NCI-H2029 (cell line): ENCODE measurements at places on chromosomes 3 and 15.

DNA sequence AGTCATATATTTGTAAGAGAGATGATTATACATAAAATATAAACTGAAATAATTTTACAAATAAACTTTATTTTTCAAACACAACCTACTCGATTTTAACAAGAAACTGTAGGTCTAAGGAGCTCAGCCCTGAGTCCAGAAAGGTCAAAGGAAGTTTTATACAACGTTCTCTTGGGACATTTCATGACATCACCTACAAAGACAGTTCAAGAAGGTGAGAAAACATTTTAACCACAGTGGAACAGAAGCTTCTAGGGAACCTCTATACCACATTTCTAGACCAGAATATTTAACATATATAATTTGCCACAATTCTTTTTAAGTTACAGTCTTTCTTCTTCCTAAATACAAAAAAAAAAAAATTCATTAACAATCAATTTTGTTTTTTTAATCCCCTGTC lies 40.1 kb downstream of the CBLB start:
- no peak for DNase-seq

DNA sequence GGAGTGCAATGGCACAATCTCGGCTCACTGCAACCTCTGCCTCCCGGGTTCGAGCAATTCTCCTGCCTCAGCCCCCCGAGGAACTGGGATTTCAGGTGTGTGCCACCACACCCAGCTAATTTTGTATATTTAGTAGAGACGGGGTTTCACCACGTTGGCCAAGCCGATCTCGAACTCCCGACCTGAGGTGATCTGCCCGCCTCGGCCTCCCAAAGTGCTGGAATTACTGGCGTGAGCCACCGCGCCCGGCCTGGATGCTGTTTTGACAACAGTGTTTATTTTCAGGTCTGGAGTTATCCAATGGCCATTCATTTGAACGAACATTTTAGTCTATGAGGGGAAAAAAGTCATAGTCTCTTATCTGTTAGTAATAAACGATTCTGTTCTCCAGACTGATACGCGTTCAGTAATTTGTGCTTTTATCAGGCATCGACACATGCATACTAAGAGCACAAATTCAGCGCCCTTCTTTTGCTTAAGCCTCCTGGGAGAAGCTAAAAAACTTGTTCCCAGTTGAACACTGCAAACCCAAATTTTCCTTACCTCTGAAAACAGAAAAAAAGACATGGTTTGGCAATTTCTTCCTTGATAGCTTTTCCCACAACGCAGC lies 1.3 kb downstream of the B3GALNT1 start:
- no peak for DNase-seq

GRCh38 chr15:63436872-63437375 lies 55.3 kb upstream of the CA12 start:
- peak; percentile 17 for DNase-seq

DNA sequence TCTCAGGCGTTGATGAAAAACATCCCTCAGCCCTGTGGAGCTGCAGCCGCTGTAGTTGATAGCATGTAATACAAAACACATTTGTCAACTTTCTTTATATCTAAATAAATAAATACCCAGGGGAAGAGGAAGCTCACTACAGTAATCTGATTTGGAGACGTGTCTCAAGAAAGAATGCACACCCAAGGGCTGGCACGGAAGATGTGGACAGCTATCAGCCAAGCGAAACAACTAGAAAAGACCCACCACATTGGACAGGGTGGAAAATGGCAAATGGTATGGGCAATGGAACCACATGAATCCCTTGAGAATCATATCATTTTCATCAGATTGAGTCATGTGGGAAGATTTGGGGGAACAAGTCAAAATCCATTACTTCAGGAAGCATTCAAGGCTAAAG lies 43.1 kb upstream of the ALDH1A3 start:
- DNase-seq, result no peak

DNA sequence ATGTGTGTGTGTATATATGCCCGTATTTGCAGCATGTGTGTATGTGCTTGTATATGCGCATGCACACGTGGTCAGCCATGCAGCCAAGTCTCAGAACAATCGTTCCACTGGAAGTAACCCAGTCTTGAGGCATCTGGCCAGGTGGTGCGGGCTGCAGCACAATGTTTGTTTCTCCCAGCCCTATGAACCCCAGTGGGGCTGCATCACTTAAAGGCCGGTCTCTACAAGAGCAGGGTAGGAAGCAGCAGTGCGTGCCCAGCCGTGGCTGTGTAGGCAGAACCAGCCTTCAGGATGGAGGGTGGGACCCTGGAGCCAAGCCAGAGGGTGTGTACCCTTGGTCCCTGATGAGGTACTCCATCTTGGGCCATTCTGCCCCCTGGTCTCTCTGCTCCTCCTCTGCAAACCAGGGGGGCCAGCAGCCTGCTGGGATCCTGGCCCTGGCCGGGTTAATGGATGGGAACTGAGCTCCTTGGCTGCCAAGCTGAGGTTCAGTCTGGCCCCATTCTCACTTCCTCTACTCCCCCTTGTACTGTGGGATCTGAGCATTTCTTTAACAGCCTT lies 11.8 kb downstream of the KLF13 start:
- DNase-seq, result no peak

DNA sequence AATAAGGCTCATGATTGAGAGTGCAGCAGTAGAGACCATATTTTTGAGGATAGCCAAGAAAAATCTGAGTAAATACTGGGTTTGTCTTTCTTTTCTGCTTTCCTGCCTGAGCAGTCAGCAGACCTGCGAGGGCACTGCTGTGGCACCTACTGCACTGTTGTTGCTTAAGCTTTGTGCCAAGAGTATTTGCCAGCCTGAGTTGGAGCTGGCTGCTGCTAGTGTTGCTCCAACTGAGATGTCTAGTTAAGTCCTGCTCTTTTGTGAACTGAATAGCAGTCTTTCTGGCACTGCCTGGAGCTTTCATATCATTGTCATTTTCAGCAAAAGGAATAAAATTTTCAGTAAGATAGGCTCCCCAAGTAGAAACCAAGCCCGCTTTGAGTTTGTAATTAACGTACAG lies 214.5 kb upstream of the P2RY1 start:
- DNase-seq, result no peak

GRCh38 chr3:194556086-194557056 lies 69.6 kb upstream of the ATP13A3 start:
- DNase-seq, result no peak

DNA sequence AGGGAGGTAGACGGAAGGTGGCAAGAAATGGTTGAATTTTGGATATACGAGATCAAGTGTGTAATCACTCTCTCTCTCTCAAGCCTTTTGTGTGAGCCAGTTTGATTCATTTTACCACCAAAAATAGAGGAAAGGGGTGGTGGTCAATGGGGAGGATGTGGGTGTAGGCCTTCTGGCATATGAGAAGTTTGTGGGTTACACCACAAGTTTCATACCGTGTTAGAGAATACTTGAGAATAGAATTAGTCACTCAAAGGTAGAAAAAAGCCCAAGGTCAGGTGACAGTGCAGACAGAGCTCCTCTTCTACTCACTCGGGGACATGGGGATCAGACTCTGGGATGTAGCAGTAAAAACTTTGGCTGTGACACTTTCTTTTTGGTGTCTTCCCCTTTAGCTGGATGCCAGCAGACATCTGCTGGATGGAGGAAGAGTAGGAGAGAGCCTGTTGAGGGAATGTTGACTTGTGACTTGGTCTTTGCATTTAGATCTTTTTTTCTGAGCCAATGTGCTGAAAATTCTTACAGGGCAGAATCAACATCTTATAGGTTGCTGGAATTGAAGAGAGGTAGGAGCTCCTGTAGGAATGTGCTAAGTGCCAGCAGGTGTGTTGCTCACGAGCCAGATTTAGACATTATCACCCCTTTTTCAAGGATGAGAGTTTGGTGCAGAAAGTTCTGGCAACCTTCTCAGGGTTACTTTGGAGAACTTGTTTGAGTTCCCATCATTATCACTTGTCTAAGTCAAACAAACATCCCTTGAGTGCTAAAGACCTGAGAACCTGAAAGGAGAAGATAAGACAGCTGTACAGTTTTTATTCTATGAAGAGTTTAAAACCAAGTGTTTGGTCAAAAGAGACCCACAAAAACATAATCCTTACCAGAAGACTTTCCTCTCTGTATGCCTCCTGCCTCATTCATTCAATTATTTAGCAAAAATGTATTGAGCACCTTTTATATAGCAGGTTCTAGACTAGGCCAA lies 43.9 kb upstream of the RYK start:
- DNase-seq, result no peak

DNA sequence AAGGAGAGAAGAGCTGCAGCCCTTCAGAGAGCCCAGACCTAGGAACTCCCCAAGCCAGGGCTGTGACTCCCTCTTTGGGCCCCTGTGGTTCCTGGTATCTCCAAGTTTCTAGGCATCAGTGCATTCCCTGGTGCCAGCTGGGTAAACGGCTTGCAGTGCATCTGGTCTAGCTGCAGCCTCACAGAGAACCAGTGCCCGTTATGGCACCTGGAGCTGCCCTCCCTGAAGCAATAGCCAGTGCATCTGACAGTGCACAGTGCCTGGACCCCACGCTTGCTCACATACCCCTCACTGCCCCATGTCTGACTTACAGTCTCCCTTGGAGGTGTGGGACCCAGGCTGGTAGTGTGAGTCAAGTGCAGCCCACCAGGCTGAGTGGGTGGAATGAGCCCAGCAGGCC lies 52.1 kb downstream of the LSAMP start:
- no peak for DNase-seq

DNA sequence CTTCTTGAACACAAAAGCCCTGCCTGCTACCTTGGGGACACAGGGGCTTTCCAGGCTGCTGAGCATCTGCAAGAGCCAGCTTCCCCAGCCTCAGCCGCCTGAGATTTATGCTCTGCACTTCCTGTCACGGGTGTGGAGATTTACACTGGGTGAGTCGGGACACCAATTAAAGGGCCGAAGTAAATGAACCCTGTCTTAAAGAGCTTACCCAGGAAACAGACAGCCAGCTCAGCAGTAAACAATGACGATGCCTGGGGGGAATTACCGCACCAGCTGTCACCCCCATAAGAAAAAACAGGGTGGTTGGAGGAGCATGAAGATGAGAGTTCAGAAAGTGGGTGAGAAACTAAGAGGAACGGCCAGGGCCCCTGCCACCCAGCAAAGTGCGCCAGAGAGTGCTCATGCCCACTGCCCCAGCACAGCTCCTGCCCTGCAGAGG lies 37.5 kb upstream of the IQSEC1 start:
- DNase-seq, result peak; percentile 22

DNA sequence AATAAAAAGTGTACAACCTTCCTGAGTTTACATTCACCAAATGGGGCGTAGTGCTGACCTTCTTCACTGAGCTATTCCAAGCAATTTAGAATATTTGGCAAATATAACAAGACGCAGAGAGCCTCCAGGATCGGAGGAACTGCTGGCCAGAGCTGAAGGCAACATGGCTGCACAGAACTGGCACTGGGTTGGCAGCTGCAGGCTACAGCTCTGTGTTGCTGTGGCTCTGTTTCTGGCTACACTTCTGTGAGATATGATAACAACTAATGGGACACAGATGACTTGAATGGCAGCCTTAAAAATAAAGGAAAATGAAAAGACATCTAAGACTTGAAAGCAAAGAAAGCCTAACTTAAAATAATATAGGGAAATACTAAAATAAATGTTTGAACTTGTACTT lies 10.8 kb upstream of the SLC6A20 start:
- peak; percentile 46 for DNase-seq

DNA sequence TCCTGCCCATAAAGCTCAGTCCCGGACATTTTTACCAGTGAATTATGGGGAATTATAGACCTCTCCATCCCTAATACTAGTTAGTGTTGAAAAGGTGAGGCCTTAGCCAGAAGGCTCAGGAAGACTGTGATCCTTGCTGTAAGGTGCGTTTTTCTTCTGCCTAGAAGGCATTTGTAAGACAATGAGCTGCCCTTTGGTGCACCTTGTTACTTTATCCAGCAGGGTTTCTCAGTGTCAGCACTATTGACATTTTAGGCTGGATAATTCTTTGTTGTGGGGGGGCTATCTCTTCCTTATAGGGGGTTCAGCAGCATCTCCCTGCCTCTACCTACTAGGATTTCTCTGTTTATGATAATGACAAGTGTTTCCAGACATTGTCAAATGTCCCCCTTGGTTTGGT lies 108.1 kb upstream of the ABHD17C start:
- DNase-seq, result no peak

GRCh38 chr3:67045711-67046465 lies 47.8 kb downstream of the KBTBD8 start:
- no peak for DNase-seq

DNA sequence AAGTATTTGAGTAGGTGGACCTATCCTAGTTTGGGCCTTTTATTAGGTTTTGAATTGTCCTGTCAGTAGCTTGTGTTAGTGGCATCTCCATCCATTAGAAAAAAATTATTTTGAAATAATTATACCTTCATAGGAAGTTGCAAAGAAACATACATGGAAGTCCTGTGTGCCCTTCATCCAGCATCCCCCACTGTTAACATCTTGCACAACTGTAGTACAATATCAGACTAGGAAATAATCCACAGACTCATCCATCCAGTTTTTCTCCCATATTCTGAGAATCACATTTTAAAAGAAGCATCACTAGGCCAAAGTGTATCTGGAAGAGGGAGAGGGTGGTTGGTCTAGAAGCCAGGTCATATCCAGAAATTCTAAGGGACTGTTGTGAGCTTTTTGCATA lies 155.5 kb upstream of the ROPN1 start:
- no peak for DNase-seq

DNA sequence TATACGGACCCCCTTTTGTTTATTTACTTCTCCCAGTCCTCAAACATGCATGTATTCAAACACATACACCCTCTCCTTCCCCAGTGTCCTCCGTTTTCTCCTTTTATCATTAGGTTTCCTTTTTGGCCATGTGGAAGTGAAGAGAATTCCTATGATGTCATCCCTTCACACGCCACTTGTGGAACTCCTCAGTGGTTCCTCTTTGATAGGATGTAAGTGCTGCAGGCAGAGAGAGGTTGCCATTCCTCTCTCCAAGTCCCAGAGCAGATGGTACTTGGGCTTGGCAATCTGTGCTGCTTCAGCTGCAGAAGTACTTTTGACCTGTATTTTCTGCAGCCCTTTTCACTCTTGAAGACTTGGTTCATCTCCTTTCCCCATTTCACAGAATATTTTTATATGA lies 32.9 kb upstream of the CRTC3 start:
- no peak for DNase-seq

DNA sequence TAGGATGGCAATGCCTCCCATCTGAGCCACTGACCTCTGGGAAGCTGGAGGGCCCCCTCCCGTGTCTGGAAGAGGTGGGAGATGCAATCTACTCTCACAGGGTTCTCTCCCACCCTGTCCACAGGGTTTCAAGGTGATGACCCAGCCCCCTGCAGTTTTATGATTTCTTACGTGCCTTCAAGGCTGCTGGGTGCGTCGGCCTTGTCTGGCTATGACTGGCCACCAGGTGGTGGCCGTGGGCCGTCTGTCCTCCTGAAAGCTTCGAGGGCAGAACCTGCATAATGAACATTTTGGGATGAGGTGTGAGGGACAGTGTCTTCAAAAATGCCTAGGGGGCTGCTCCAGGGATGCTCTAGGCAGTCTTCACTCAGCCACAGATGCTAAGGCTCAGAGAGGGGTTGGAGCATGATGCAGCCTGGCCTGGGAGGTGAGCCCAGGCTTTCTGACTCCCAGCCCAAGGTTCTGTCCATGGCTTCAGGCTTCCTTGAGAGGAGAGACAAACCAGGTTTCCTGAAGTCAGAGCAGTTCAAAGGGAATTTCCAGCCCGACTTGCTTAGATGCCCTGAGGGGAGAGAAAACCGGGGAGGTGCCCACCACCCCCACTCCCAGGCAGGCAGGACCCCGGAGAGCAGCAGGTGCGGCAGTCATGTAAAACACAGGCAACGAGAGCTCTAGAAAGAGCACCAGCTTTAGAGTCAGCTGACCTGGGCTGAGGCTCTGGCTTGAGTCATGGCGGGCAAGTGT lies 18.7 kb downstream of the ISG20 start:
- DNase-seq, result no peak
